ENCODE measurements at places on chromosomes 13 and 19.

GRCh38 chr19:48530770-48531169 lies 19.1 kb upstream of the LMTK3 start:
- no peak for DNase-seq

- DNase-seq: no peak
Measured at GRCh38 chr19:46056536-46056935, 15.7 kb upstream of the IGFL4 start.

- no peak for DNase-seq
Measured at GRCh38 chr19:29793116-29793727, 18.6 kb upstream of the CCNE1 start.

DNA sequence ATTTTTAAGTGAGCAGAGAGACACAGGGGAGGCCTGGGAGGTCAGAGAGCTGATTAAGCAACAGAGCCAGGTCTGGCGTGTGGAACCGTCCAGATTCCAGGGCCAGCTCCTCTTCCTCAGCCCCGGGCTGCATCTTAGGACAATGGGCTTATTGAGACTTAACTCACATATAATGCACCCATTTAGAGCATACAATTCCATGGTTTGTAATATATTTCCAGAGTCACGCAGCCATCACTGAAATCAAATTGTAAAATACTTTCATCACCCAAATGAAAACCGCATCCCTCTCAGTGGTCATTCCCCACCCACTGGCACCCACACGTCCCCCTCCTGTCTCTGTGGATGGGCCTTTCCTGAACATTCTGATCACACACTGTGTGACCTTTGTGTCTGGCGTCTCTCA lies 2.1 kb upstream of the HMG20B start:
- DNase-seq: no peak

- DNase-seq: peak; percentile 14
Measured at GRCh38 chr13:102402290-102402689, 442 bp upstream of the FGF14 start.

GRCh38 chr13:114128624-114129522 lies 3.5 kb downstream of the RASA3 start:
- DNase-seq: peak; percentile 87

GRCh38 chr13:32638739-32639138 lies 52.5 kb downstream of the PDS5B start:
- DNase-seq: no peak

DNA sequence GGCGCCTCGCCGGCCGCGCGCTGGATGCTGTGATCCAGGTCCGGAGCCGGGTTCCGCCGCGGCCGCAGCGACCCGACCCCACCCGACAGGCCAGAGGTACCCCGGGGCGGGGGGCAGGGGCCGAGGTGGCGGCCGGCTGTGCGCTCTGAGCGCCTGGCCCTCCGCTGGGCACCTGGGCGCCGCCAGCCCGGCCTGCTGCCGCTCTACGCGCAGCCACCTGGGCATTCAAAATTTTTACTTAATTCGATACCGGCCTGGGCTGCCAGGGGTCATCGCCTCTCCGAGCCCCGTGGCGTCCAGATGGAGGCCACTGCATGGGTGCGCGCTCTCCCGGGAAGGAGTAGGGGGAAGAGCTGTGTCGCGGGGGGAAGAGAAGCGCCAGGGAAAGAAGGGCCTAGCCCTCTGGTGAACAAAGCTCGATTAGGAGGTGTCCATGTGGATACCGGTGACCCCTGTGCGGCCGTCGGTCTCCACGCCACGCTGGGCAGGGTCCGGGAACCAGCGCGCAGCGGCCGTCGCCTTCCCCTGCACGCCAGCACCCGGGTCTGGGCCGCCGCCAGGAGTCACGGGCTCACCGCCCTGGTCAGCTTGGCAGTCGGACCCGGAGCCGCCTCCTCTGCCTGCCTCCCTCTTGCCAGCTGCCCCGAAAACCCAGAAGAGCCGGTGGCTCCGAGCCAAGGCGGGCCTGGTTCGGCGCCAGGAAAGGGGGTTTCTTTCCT lies 666 bp downstream of the BIVM start:
- DNase-seq: no peak

DNA sequence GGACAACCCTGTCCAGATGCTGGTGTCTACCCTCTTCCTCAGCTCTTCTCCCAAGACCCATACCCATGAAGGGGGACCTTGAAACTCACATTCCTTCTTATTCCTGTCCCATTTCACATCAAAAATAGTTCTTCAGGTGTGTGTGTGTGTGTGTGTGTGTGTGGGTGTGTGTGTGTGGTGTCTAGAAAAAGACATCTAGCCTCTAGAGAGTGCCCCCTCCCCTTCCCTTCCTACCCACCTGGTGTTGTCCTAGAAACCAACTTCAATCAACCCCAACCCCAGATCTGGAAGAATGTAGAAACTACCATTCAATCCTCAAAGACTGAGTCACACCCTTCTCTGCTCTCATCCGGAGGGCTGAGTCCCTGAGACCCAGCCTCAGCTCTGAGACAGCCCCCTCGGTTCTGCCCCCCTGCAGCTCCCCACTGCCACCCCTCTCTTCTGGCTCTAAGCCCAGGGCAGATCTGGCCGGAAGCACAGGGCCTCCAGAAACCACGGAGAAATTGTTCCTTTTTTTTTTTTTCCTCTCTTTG lies 3.5 kb downstream of the KCNN4 start:
- DNase-seq: no peak

- no peak for DNase-seq
Measured at GRCh38 chr13:104008075-104008474, 941.9 kb upstream of the SLC10A2 start.

GRCh38 chr19:33810821-33811220 lies 14.2 kb downstream of the KCTD15 start:
- DNase-seq: no peak

All from stimulated activated CD8-positive, alpha-beta memory T cell treated with anti-CD3 and anti-CD28 coated beads, Interleukin-12 subunit alpha, Interleukin-12 subunit beta, amount 100 ng/mL, for 1 hour (primary cell).